ENCODE measurements at places on chromosomes 6 and 20.

GRCh38 chr6:71496722-71497033 lies 208.1 kb downstream of the OGFRL1 start:
- H3K27ac ChIP-seq = no peak overlapping the region
- peaks cover 6% of the 10 kb centered on the region for H3K4me1 ChIP-seq
- DNase-seq = no peak
- no peak overlapping the region for H3K4me3 ChIP-seq

DNA sequence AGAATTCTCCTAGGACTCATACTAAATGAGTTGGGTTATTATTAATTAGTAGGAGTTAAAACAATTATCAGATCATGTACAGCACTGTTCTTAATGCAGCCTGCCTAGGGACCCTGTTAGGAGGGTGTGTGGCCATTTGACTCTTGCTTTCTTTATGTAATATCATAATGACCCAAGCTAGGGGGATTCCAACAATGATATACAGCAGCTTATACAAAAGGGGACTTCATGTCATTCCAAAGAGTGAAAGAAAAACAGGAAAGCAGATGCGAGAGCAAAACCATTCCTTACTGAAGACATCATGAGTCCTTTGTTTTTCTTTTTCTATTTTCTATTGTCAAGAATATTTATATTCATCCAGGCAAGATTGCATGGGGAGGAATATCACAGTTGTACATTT lies 455.2 kb downstream of the PLCB1 start:
- DNase-seq = no peak
- H3K27me3 ChIP-seq = no peaks in the 10 kb centered on the region
- H3K4me3 ChIP-seq = no peak overlapping the region
- H3K27ac ChIP-seq = no peak overlapping the region
- no peaks in the 10 kb centered on the region for H3K4me1 ChIP-seq

GRCh38 chr20:9241721-9242427 lies 173.0 kb downstream of the PLCB4 start:
- no peak overlapping the region for H3K27ac ChIP-seq
- H3K36me3 ChIP-seq = no peaks in the 10 kb centered on the region
- no peak for DNase-seq

GRCh38 chr6:89330910-89331309 lies 15.8 kb upstream of the GABRR2 start:
- no peak overlapping the region for H3K4me3 ChIP-seq
- no peaks in the 10 kb centered on the region for H3K4me1 ChIP-seq
- H3K36me3 ChIP-seq = peaks cover 50% of the 10 kb centered on the region
- no peak overlapping the region for H3K27ac ChIP-seq
- DNase-seq = no peak
- no peaks in the 10 kb centered on the region for H3K27me3 ChIP-seq

- H3K4me3 ChIP-seq = no peak overlapping the region
- DNase-seq = no peak
- peaks cover 42% of the 10 kb centered on the region for H3K4me1 ChIP-seq
- H3K27me3 ChIP-seq = no peaks in the 10 kb centered on the region
- H3K36me3 ChIP-seq = no peaks in the 10 kb centered on the region
Measured at GRCh38 chr6:142822842-142823241, 122.1 kb downstream of the HIVEP2 start.

DNA sequence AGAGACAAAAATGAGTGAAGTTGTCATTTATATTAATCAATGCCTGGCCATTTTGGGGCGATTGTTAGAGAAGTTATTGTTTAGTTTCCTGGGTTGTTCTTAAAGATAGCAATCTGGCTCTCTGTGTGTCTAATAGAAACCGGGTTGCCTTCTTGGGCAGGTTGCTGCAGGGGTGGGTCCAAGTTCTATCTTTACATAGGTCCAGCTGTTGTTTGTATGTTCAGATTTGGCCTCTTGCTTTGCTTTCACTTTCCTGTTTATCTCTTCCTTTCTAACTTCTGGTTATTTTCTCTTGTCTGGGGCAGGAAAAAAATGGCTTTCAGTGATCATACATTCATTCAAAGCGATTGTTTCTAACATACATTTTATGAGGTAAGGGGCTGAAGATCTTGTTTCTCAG lies 128.4 kb upstream of the NOX3 start:
- H3K27ac ChIP-seq = no peak overlapping the region
- no peak overlapping the region for H3K4me3 ChIP-seq
- DNase-seq = no peak
- H3K27me3 ChIP-seq = no peaks in the 10 kb centered on the region

DNA sequence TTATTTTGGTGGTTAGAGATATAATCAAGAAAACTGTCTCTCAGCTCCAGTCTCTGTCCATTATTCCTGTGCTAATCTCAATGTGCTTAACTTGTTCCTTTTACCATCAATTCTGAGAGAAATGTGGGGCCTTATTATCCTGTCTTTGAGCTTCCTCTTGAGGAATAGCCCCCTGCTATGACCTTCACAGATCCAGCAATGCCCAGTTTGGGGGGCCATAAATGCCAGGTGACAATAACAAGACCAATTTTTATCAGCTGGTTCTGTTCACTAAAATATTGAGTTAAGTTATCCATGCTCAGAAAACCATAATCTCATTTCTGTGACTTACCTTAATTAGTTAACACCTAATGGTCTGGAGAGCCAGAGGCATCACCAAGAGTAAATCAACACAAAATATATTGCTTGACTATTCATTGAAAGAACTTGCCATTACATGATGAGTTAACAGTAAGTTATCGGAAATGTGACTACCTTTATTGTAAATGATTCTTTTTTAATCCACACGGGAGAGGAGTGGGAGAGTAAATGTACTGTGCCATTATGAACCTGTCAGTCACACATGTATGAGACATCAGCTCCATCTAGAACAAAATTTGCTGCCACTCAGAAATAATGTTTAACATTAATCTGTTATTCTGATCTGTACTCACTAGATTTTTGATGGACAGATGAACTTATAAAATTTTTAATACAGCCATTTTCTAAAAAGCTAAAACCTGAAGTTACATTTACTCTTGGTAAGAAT lies 149.7 kb downstream of the ID4 start:
- no peak overlapping the region for H3K4me3 ChIP-seq
- H3K27ac ChIP-seq = no peak overlapping the region
- DNase-seq = no peak
- no peaks in the 10 kb centered on the region for H3K36me3 ChIP-seq

- DNase-seq = no peak
- no peak overlapping the region for H3K27ac ChIP-seq
- H3K27me3 ChIP-seq = no peaks in the 10 kb centered on the region
- H3K4me3 ChIP-seq = no peak overlapping the region
Measured at GRCh38 chr20:23148731-23149570, 62.8 kb upstream of the CD93 start.

DNA sequence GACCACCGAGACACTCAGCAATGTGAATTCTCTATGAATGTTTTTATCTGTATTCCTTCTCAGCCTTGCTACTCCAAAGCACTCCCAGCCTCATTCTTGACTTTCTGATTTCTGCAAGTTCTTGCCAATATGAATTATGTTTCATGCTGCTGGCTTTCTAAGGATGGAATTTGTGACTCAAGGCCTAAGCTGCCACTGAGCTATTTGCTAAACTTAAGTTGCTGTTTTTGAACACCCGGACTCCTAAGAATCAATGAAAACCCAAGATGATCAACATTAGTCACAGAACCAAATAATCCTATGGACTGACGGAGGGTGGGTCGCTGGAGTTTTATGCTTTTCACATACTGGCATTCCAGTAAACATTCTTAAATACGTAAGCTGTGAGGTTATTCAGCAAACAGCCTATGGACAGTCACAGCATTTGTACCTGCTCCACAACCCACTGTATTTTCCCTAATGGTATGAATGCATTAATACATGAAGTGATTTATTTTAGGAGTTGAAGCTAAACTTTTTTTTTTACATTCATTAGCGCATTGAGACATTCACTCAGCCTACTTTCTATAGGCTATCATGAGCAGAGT lies 8.2 kb upstream of the PXDC1 start:
- no peak overlapping the region for H3K4me3 ChIP-seq
- H3K27me3 ChIP-seq = no peaks in the 10 kb centered on the region
- no peaks in the 10 kb centered on the region for H3K4me1 ChIP-seq
- peak overlapping the region; percentile 45 for H3K27ac ChIP-seq

Data from adrenal gland (tissue), 19 donors.